ENCODE measurements at places on chromosomes 7 and 10. TPM values are rescaled to one million over a fixed set of nuclear protein-coding genes. Genes with fewer than 3 reads are reported as not detected.

DNA sequence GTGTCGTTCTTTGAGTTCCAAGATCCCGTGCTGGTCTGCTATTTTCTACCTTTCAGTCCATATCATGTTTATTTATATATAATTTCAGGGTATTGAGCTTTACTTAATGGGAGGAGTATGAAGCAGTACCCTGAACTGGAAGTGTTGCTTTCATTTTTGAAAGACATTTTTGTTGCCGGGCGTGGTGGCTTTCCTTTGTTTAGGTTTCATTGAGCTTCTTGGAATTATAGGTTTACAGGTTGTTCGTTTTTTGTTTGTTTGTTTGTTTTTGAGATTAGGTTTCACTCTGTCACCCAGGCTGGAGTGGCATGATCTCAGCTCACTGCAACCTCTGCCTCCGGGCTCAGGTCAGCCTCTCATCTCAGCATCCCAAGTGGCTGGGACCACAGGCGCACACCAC, 7.4 kb downstream of the ZNF487 start:
- H3K36me3 ChIP-seq = no peaks in the 10 kb centered on the region
- no peak overlapping the region for H3K27ac ChIP-seq
- H3K4me1 ChIP-seq = no peaks in the 10 kb centered on the region
- H3K4me3 ChIP-seq = no peak overlapping the region

DNA sequence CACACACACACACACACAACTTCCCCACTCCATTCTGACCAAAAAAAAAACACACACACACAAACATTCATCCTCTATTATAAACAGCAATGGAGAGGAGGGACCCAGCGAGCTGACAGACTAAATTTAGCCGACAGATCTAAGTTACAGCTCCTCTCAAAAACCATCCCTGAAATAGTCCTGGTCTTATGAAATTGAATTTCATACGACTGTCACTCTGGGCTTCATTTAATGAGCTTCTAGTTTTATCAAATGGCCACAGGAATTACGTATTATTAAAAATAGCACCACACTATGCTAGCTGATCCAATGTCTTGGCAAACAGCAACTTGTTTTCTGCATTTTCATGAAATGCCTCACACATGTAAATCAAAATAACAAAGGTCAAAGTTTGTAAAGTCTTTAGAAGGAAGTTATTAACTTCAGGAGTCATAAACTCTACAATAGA, 131.3 kb upstream of the ASAH2 start:
- H3K27ac ChIP-seq = no peak overlapping the region
- H3K4me3 ChIP-seq = no peak overlapping the region
- H3K36me3 ChIP-seq = no peaks in the 10 kb centered on the region
- H3K4me1 ChIP-seq = peaks cover 43% of the 10 kb centered on the region

MNX1 gene
- total RNA-seq = 0.93 TPM

- H3K4me1 ChIP-seq = no peaks in the 10 kb centered on the region
- peaks cover 4% of the 10 kb centered on the region for H3K27me3 ChIP-seq
- no peak overlapping the region for H3K27ac ChIP-seq
- no peak for DNase-seq
- no peaks in the 10 kb centered on the region for H3K36me3 ChIP-seq
Observed at GRCh38 chr10:128687408-128687807, 561.2 kb upstream of the MKI67 start.

GRCh38 chr10:12702215-12702770, 299.2 kb downstream of the CCDC3 start:
- H3K4me1 ChIP-seq = peaks cover 15% of the 10 kb centered on the region
- no peak for DNase-seq
- H3K4me3 ChIP-seq = no peak overlapping the region

LIPK gene
- total RNA-seq = not detected

GRCh38 chr10:90579602-90580242, 278.1 kb downstream of the HTR7 start:
- H3K36me3 ChIP-seq = no peaks in the 10 kb centered on the region
- no peak overlapping the region for H3K4me3 ChIP-seq
- DNase-seq = no peak
- no peaks in the 10 kb centered on the region for H3K4me1 ChIP-seq
- H3K27me3 ChIP-seq = no peaks in the 10 kb centered on the region

MKX gene
- 1.7 TPM for total RNA-seq
